ENCODE measurements at places on chromosomes 11 and 22.

GRCh38 chr22:19760058-19760950, at the start of gene TBX1:
Gene TBX1 (plus strand): TSS chr22:19760778. CDS start chr22:19760844, 66 bp downstream.
- DNase-seq, result no peak

DNA sequence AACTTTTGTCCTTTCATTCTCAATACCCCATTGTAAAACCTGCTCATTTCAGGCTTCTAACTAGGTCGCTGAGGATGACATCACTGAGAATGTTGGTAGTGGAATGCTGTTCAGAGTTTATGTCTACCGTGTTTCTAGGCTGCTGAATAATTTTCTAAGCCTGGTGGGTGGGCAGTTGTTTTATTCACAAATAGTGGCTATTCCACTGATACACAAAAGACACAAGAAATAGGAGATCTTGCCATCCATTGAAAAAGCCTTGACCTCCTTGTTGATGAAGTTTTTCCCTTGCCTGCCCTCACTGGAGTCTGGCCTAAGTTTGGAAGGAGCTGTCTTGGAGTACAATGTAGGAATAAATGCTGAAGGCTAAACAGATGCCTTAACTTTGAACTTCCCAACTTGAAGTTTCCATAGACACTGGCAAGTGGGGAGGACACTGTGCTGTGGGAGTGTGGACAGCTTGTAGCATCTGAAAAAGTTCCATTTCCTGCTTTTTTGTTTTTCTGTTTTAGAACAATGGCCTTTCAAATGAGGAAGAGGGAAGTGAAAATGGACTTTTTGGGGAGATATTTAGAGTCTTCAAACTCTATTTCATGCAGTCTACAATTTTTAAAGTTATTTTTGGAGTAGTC, 59.2 kb downstream of the TRIM44 start:
- no peak for DNase-seq

- DNase-seq, result no peak
Measured at GRCh38 chr11:38988908-38989307, 2390.9 kb upstream of the RAG2 start.

- no peak for DNase-seq
Measured at GRCh38 chr22:22929381-22930221, 42.0 kb downstream of the IGLL5 start.

- no peak for DNase-seq
Measured at GRCh38 chr22:17924735-17925364, 99.5 kb downstream of the MICAL3 start.

DNA sequence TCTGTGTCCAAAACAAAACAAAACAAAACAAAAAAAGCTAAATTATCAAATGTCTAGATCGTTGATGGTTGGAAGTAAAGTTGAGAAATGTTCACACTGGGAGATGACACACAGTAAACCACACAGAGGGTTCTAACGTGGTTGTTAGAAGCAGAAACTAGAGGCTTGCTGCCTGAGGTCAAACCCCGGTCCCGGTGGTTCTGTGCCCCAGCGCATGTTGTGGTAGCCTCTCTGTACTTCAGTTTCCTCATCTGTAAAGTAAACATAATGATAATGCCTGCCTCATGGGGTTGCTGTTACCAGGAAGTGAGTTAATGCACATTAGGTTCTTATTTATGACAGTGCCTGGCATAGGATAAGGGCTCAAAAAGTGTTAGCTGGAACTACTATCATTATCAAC, 33.4 kb downstream of the PPARA start:
- DNase-seq, result no peak

- DNase-seq, result no peak
Measured at GRCh38 chr22:32917577-32918354, 116.3 kb downstream of the TIMP3 start.

DNA sequence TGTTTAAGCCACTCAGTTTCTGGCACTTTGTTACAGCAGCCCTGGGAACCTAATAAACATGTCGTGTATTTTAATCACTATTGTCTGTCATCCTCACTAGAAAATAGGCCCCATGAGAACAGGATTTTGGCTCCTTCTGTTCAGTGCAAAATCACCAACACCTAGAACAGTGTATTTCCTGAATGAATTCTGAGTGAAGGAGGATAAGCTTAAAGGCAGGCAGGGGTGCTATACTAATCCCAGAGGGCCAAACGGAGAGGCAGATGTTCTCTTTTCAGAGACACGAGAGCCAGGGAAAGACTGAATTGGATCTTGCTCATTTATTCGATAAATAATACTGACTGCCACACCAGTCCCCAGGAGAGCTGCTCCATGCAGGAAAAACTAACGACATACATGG, 10.4 kb downstream of the SMCO4 start:
- DNase-seq, result no peak
